ENCODE measurements at places on chromosomes 7 and 10.

GRCh38 chr7:106887421-106887820 is 22.3 kb downstream of the PIK3CG start:
- DNase-seq = no peak

DNA sequence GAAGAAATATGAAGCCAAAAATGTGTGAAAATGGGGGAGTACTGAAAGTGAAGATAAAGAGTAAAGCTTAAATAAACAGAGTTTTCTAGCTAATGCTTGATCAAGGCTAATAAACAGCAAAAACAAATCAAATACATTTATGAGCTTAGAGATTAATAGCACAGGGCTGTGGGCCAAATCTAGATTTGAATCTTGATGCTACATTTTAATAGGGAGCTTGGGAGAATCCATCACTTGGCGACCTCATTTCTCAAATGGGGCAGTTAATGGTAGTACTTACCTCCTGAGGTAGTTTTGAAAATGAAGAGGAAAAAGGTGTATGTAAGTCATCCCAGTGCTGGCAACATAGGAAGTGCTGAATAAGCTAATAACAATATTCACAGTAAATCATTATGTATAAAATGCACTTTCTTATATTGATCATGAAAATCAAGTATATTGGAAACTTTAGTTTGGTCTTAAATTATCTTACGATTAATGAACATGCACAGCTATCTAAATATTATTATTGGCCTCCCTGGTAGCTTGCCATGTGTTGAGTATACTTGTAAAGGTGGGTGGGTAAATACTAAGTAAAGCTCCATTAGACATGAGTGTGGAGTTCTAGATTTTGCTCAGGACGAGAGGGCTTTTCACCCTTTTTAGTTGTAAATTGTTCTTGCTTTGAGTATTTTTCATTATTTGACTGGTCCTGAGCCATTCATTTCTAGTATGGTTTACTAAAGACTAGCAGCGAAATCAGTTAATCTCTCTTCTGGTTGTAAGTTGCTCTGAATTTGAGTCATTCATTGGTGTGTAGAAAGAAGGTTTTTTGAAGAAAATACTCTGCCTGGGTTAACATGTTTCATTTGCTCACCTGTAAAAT is 5.1 kb downstream of the BICC1 start:
- no peak for DNase-seq

- DNase-seq = no peak
These were observed 125.6 kb downstream of the FANK1 start for GRCh38 chr10:126021833-126022500.

DNA sequence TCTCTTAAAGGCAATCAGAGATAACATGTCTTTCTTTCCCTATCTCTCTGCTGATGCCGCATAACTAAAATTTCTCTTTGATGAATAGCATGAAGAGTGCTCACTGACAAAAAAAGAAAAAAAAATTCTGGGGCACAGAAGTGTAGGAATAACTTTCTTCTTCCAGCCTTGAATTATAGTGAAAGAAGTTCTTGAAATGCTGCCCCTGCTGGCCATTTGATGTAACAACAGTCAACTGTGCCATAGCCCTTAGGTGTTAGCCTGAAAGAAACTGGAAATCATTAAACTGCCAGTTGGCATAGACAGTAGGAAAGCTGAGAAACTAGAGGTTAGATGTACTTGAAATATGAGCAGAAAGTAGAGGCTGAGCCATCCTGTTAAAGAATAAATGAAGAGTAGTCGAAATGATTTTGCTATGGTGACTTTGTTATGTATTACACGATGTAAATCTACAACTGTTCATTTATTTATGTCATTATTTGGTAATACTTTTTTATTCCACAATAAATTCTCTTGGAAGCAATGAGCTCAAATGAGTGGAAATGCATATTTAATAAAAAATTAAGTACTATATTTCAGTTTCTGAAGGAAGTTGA is 48.3 kb upstream of the FAM171A1 start:
- DNase-seq = peak; percentile 45

DNA sequence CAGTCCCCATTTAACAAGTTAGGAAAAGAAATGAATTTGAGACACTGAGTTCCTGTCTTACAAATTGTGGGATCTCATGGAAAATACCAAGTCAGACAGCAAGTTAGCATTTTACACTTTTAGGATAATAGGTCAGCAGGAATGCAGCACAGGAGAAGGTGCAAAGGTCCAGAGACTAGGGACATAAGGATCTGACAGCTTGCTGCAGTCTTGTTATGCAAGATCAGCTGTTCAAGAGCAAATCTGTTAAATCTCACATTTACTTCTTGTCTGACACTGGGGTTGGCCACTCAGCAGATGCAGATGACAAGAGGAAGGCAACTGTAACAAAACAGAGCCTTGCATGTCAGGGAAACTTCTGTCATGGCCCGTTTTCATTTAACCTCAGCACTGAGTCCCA is 239.6 kb downstream of the PHF14 start:
- no peak for DNase-seq
